ENCODE measurements at places on chromosomes 2 and 18.

- H3K36me3 ChIP-seq: no peaks in the 10 kb centered on the region
- no peak overlapping the region for H3K27ac ChIP-seq
- H3K4me1 ChIP-seq: peaks cover 8% of the 10 kb centered on the region
- DNase-seq: no peak
These were observed 43.3 kb downstream of the FSHR start for GRCh38 chr2:49111006-49111405.

- no peaks in the 10 kb centered on the region for H3K4me1 ChIP-seq
- no peak overlapping the region for H3K27ac ChIP-seq
- no peaks in the 10 kb centered on the region for H3K36me3 ChIP-seq
- no peak overlapping the region for H3K4me3 ChIP-seq
- peak; percentile 16 for DNase-seq
These were observed 25.6 kb upstream of the ZC3H15 start for GRCh38 chr2:186460465-186460864.

DNA sequence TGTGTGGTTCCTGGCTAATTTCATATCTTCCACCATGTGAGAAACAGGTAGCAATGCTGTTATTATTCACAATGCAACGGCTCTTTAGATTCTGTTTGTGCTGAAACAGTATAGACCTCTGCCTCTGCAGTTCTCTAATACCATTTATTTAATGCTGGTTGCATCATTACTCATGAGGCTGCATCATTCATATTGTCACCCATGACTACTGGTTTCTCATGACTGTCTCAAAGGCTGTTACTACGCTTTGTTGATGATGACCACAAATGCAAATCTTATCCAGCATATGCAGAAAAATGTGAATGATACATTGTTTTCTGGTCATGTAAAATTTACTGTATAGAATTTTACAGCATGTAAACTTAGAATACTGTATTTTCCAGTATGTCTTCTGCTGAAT is 22.5 kb downstream of the CAVIN2 start:
- DNase-seq: no peak
- H3K27ac ChIP-seq: no peak overlapping the region
- no peaks in the 10 kb centered on the region for H3K4me1 ChIP-seq
- no peaks in the 10 kb centered on the region for H3K27me3 ChIP-seq
- H3K36me3 ChIP-seq: no peaks in the 10 kb centered on the region
- H3K4me3 ChIP-seq: no peak overlapping the region

DNA sequence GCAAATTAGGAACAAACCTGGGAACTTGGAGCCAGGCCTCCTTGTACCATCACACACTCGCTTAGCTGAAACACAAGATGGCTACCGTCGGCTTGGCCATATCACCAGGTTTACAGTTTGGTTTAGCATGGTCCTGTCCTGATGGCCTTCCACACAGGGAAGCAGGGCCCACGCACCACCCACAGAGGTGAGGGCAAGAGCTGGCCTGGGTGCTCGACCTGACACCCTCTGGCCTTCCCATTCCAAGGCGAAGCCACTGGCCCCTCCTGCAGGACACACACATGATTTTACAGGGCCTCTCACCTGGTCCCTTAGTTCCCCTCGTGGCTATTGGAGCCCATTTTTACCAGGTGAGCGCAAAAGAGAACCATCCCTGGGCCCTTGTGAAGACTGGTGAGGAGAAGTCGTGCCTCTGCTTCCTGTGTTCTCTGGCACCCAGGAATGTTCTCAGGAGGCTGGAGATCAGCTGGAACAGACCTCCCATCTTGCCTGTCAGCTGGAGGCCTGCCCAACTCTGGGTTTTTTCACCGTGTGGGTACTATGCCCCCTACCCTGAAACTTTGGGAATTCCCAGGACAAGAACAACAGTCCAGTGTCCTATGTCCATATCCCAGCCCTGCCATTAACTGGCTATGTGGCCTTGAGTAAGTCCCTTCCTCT is 53.0 kb upstream of the FOSL2 start:
- no peak overlapping the region for H3K27ac ChIP-seq
- no peaks in the 10 kb centered on the region for H3K27me3 ChIP-seq
- H3K36me3 ChIP-seq: no peaks in the 10 kb centered on the region
- no peak for DNase-seq

- H3K27me3 ChIP-seq: peaks cover 9% of the 10 kb centered on the region
- no peak overlapping the region for H3K4me3 ChIP-seq
- H3K27ac ChIP-seq: no peak overlapping the region
- no peaks in the 10 kb centered on the region for H3K36me3 ChIP-seq
These were observed 104.2 kb downstream of the CLIP4 start for GRCh38 chr2:29219374-29219773.

DNA sequence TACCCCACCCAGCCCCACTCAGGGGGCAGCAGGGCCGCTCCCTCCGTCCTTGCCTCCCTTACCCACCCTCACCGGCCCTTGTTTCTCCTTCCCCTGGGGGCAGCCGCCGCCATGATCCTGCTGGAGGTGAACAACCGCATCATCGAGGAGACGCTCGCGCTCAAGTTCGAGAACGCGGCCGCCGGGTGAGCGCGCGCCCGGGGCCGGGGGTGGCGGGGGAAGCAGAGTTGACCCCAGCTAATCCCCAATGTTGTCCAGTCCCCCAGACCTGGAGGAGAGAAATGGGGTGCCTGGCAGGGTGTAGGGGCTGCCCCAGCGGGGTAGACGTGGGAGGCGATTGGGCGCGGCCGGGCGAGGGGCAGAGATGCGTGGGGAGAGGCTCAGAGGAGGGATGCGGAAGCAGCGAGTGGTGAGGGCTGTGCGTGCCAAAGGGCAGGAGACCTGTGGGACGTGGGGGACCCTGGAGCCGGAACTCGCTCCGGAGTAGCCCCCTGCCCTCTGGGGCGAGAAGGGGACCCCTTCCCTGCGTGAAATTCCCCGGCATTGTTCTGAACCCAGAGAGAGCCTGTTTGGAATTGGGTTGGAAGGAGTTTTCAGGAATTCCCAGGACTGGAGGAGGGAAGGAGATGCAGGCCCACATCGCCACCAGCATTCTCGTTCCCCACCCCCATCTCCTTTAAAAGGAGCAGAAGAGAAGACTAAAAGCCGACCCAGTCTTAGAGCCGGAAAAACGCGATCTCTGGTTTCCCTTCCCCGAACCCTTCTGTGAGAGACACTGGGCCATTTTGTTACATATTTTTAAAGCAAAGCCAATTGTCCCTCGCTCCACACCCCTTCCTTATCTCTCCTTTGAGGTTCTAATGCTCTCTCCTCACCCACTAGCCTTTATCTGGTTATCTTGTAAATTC is 625 bp downstream of the ARPC2 start:
- H3K4me1 ChIP-seq: peaks cover 20% of the 10 kb centered on the region
- peaks cover 18% of the 10 kb centered on the region for H3K36me3 ChIP-seq
- H3K27me3 ChIP-seq: no peaks in the 10 kb centered on the region
- peak; percentile 11 for DNase-seq
- peak overlapping the region; percentile 83 for H3K4me3 ChIP-seq
- H3K27ac ChIP-seq: peak overlapping the region; percentile 94

DNA sequence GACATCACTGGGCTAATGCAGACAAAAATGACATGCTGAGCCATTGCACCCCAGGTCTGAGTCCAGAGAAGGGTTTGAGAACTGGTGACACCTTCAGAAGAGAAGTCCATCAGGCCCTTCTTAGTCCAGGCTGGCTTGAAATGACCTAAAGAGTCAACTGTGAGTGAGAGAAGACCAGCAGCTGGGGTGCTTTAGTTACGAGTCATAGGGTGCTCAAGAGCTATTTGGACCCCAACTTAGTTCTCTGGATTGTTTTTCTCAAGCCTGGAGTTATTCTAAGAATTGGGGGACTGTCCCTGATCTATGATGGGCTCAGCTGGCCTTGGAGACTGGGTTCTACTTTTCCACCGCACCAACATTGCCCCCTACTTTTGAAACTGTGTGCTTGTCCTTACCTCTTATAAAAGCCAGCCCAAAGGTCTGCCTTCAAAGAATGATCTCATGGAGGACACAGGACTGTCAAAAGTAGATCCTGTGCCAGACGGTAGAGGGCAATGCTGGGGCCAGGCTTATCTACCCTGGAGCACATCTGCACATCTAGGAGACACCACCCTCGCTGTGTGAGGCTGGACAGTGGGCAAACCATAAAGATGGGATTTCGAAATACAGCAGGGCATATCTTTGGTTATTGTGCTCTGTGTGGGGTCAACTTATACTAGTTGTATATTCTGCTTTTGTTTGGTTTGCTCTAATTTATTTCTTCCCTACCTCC is 333.0 kb upstream of the SLC14A2 start:
- H3K36me3 ChIP-seq: no peaks in the 10 kb centered on the region
- H3K4me1 ChIP-seq: no peaks in the 10 kb centered on the region
- no peaks in the 10 kb centered on the region for H3K27me3 ChIP-seq
- H3K4me3 ChIP-seq: no peak overlapping the region
- DNase-seq: no peak
- no peak overlapping the region for H3K27ac ChIP-seq

GRCh38 chr2:56297671-56298070 is 113.9 kb downstream of the CCDC85A start:
- H3K36me3 ChIP-seq: no peaks in the 10 kb centered on the region
- no peaks in the 10 kb centered on the region for H3K27me3 ChIP-seq
- DNase-seq: no peak

DNA sequence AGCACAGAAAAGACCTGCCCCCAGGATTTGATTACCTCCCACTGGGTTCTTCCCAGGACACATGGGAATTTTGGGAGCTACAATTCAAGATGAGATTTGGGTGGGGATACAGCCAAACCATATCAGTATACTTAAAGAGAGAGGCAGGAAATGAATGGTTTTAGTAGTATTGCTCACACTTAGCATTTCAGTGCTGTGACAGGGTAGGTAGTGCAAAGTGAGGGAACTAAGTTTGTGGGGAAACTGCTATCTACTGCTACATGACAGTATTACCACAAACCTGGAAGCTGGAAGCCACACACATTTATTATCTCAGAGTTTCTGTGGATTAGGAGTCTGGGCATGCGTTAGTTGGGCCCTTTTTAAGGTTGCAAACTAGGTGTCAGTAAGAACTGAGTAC is 450.7 kb downstream of the LPIN1 start:
- no peaks in the 10 kb centered on the region for H3K4me1 ChIP-seq
- DNase-seq: no peak

- H3K4me3 ChIP-seq: no peak overlapping the region
- H3K27me3 ChIP-seq: no peaks in the 10 kb centered on the region
- H3K27ac ChIP-seq: no peak overlapping the region
- no peaks in the 10 kb centered on the region for H3K36me3 ChIP-seq
- no peaks in the 10 kb centered on the region for H3K4me1 ChIP-seq
- peak; percentile 17 for DNase-seq
These were observed 376.1 kb downstream of the XIRP2 start for GRCh38 chr2:167264380-167264779.

- H3K27me3 ChIP-seq: no peaks in the 10 kb centered on the region
- DNase-seq: peak; percentile 43
- H3K27ac ChIP-seq: no peak overlapping the region
- peak overlapping the region; percentile 85 for H3K4me3 ChIP-seq
- H3K36me3 ChIP-seq: peaks cover 36% of the 10 kb centered on the region
- 0 out of 2 replicates have a peak, but pooled peaks cover 7% of the 10 kb centered on the region for H3K4me1 ChIP-seq
These were observed 4.2 kb downstream of the MEIS1 start for GRCh38 chr2:66438891-66439811.

DNA sequence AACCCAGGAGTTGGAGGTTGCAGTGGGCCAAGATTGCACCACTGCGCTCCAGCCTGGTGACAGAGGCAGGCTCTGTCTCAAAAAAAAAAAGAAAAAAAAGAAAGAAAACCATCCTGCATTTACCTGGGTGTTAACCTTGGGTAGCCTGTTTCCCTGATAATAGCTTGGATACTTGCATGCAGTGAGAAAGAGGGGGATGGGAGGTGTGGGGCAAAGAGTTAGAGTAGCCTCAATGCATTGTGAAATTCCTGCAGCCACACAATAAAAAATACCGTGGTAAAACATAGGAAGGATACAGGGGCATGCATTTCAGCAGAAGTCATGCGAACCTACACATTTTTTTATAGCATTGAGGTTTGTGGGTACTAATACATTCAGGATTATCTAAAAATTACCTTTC is 76.6 kb upstream of the ZNF516 start:
- H3K36me3 ChIP-seq: no peaks in the 10 kb centered on the region
- H3K4me3 ChIP-seq: no peak overlapping the region
- H3K27ac ChIP-seq: no peak overlapping the region
- H3K27me3 ChIP-seq: no peaks in the 10 kb centered on the region

DNA sequence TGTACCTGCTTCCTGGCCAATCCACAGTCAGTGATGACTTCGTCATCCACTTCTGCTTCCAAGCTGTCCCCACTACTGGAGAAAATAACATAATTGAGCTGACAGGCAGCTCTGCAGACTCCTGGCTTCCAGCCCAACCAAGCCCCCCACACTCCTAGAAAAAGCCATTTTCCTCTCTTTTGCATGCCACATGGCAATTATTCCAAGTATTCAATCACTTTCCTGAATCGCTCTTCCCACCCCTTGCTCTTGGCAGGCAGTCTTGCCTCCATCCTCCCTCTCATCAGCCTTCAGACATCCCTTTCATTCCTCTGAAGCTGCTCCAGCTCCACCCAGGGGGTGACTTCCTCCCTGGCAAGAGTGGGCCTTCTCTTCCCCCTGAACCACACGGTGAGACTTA is 14.3 kb upstream of the ST8SIA5 start:
- H3K27me3 ChIP-seq: no peaks in the 10 kb centered on the region
- no peaks in the 10 kb centered on the region for H3K36me3 ChIP-seq

- no peaks in the 10 kb centered on the region for H3K27me3 ChIP-seq
- H3K4me3 ChIP-seq: no peak overlapping the region
- H3K4me1 ChIP-seq: peaks cover 15% of the 10 kb centered on the region
- DNase-seq: no peak
These were observed 69.3 kb downstream of the NEDD4L start for GRCh38 chr18:58113337-58113736.

GRCh38 chr2:41206004-41206403 is 754.1 kb upstream of the SLC8A1 start:
- no peaks in the 10 kb centered on the region for H3K27me3 ChIP-seq
- no peak for DNase-seq
- H3K4me3 ChIP-seq: no peak overlapping the region
- no peaks in the 10 kb centered on the region for H3K36me3 ChIP-seq
- H3K27ac ChIP-seq: no peak overlapping the region

DNA sequence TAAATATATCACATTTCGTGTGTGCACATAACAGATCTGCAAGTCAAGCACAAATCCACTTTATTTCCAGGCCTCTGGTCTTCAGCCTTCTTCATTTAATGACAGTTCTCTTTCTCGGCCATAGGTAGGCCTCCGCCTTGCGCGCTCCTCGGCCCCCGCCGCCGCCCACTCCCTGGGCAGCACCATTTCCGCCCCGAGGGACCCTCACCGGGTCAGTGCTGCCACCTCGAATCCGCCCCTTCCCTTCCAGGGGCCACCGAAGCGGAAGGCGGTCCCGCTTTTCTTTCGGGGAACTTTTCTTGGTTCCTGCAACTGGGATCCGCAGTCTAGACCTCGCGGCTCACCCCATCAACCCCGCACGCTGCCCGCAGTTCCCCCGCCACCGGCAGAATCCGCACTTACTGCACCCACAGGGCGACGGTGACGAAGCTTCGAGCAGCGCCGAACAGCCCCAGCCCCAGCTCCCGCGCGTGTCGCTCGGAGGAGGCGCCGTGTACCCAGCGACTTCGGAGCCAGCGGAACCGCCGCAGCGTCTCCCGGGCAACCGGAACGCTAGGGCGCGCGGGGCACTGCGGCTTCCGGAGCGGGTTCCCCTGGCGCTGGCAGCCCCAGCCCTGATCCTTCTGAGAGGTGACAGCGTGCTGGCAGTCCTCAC is at the start of gene CDKL4:
CDKL4 (minus strand) TSS at position 502 of the 655 bp plus-strand sequence.
- H3K27ac ChIP-seq: no peak within 1 kb of the TSS
- peak within 1 kb of the TSS; percentile 85 for H3K4me3 ChIP-seq
- no peaks in the 10 kb centered on the region for H3K4me1 ChIP-seq
- no peaks in the 10 kb centered on the region for H3K27me3 ChIP-seq
- H3K36me3 ChIP-seq: peaks cover under 1% of the 10 kb centered on the region
- peak; percentile 91 for DNase-seq

All from SK-N-SH (cell line).